ENCODE measurements at places on chromosomes 4 and X. TPM values are rescaled to one million over a fixed set of nuclear protein-coding genes. Genes with fewer than 3 reads are reported as not detected.

The GLUD2 gene
- total RNA-seq: 2.9 TPM

The AFM gene
- total RNA-seq: not detected

The UGT2B11 gene
- total RNA-seq: not detected

The CDS1 gene
- not detected for total RNA-seq

The SSX1 gene
- total RNA-seq: not detected

The GYPA gene
- total RNA-seq: not detected

The RTL5 gene
- total RNA-seq: 0.25 TPM

DNA sequence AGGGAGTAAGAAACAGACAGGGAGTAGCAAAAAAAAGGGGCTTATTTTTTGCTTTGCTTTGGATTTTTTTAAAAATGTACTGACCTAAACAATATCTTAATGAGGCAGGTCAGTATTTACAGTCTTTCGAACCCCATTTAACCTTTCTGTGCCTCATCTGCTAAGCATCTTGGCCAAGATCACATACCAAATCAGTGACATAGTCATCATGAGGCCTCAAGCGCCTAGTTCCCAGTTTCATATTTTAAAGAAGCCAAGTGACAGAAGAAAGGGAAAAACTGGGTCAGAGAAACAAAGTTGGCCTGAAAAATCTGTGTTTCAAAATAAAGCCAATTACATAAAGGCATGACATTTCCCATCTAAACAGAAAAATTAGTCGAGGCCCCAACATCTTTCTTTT, 94.6 kb upstream of the WDR44 start:
- no peak for DNase-seq

DNA sequence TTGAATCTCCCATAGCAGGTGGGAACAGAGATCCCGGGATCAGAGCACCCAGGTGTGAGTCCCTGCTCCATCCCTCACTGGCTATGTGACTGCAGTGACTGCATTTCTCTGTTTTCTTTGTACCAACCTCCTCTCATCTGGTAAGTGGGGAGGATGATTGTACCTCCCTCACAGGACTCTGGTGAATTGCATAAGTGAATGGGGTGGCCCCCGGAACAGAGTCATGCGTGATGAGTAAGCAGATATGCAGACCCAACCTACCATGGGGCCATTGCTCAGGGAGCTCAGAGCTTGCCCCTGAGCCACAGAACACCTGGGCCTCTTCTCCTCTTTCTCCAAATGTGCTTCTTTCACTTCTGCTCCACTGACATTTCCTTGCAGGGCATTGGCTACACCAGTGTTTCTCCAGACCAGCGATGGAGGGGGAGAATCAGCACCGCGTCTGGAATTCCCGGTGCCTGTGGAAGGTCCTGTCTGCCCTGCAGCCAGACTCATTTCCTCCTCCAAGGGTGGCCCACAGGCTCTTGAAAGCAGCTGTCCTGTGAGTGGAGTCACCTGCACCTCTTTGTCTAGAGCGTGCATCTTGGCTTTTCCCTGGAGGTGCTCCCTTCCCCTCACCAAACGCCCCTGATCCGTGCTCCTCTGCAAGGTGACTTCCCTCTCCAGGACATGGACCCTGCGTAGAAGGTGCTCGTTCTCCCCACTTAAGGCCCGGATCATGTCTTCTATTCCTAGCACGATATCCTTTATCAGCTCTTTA, 30.0 kb downstream of the C4orf50 start:
- DNase-seq: no peak

DNA sequence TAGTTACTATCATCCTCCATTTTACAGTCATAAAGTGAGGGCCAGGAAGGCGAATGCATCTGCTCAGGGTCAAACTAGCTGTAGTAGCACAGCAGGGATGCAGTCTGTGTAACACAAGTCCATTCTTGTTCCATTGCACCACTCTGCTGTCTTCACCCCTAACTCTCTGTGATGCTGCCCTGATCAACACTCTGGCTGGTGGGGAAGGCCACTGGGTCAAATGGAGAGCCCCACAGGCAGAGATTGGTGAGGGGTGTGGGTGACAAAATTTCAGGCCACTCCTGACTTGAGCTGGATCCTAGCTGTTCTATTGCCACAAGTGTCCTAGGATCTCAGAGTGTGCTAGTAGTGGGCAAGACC, 136.5 kb downstream of the PJA1 start:
- no peak for DNase-seq

DNA sequence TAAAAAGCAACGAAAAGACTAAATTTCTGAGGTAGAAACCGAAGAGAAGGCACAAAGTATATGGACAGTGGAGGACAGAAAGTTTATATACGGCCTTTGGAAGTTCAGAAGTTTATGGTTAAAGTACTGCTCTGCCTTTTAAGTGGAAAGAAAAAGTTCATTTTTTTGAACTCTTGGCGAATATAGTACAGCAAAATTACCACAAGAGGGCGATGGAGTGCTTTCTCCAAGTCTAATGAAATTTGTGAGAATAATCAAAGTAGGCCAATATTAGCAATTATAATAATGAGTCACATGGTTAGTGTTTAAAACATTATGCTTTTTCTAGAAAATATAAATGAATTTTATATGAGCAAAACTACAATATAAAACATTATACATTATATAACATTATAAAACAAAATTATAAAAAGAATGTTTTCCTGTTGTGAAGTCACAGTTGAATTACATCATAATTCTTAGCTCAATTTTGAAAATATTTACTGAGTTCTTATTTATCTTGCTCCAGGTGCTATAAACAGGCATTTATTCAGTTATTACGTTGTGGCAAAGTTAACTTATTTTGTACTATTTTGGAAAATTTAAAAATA, 136.2 kb upstream of the BMPR1B start:
- DNase-seq: no peak

DNA sequence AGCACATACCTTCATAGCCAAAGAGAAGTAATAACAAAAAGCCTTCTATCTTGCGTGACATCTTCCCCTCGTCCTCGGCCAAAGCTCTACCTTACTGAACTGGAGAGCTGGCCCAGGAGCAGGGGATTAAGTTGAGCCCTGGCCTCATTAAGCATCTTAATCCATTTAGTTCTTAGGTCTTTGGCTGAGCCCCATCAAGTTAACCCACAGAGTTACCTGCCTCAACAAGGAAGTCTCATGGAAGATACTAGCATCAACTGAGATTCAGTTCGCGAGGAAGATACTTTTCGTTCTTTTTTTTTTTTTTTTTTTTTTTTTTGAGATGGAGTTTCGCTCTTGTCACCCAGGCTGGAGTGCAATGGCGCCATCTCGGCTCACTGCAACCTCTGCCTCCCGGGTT, at the start of gene RS1:
Gene RS1 (minus strand): TSS at position 101 of the 400 bp plus-strand sequence. CDS start 40 bp downstream, at position 61.
- no peak for DNase-seq

DNA sequence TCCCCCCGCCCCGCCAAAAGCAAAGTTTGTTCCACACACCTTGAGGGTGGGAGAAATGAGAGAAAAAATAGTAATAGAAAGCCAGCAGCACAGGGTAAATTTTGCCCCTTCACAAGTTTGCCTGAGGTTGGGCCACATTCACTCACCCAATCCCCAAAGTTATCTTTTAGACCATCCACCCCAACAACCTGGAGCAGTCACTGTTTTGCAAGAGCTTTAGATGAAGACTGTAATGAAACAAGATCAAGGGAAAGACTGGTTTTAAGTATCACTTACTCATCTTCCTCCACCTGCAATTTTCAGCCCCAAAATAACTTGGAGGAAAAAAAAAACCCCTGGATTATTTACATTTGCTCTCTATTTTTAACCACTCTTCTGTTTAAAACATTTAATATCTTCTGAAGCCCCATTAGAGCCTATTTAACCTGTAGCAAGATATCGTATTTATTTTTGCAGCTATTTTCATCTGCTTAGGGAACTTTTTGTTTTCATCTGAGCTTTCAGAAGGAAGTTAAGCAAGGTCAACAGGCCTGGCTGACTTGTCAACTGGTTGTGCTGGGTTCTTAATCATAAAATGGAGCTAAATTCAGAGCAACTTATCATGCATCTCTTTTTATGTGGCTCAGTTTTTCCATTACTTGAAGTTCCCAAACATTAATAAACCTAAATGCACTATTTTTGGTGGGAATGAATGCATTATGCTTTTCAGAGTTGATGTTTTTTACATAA, 24.6 kb upstream of the TBL1X start:
- no peak for DNase-seq

GRCh38 chr4:20393486-20394100, 141.9 kb downstream of the SLIT2 start:
- no peak for DNase-seq

GRCh38 chr4:82930848-82931755, 30.6 kb downstream of the THAP9 start:
- no peak for DNase-seq

DNA sequence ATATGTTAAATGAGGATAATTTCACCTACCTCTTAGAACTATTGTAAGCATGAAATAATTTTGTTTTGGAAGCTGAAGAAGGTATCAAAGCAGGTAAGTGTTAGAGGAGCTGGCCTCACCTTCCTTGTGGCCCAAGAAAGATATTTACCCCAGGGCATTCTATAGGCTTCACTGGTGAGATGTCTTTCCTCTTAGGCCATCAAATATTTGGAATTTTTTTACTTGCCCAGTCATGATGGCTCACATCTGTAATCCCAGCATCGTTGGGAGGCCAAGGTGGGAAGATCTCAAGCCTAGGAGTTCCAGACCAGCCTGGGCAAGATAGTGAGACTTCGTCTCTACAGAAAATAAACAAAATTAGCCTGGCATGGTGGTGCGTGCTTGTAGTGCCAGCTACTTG, 6.1 kb upstream of the SMS start:
- DNase-seq: no peak

DNA sequence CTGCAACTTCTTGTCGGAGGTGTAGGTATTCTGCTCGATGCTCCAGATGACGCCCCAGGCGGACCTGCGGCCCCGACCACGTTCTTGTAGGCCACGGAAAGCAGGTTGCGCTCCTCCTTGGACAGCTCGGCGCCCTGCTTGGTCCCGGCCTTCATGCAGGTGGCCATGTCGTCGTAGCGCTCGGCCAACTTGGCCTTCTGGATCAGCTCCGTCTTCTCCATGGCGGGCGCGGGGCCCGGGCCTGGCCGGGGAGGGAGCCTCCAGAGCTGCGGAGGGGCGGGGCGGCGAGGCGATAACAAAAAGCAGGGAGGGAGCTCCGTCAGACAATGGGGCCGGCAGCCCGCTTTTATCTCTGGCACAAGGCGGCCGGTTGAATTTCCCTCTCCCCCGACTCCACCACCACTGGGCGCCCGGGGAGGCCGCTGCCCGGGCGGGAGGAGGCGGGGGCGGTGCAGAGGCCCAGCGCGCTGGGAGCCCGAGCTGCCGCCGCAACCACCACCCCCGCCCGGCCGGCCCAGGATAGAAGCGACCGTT, 28.3 kb upstream of the DRP2 start:
- DNase-seq: no peak

DNA sequence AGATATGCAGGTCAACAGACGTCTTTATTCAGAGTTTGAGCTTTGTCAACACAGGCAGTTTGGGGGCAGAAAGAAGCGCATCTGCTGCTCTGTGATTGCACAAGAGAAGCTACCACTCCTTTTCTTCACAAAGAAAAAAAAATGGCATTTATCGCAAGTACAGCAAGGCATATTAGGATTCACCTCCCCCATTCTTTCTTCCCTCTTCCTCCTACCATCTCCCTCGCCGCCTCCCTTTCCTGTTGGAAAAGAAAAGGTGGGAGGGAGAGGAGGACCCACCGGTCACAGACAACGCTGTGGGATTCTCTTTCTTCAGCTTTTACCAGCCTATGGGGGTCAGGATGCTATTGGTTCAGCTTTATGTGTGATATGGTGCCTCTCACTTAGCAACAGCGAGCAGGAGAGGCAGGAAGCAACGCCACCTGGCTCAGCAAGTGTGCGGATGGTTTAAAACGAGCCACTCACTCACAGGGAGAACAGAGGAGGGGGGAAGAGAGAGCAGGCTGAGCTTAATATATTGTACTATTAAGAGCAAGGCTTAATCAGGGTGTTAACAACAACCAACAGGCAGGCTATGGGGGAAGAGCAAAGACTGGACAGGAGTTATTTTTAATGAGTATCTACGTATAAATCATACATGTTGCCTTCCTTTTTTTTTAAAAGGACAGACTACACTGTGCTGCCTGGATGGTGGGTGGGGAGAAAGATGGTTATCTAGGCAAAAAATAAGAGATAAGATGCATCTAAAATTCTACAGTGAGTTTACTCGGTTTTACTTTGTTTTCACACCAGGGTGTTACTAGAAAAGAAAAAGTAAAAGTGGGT, 104.7 kb downstream of the MAML3 start:
- peak; percentile 52 for DNase-seq

GRCh38 chrX:119605464-119606279, 552 bp downstream of the NKRF start:
- peak; percentile 23 for DNase-seq

GRCh38 chr4:161856711-161857326, 307.0 kb downstream of the FSTL5 start:
- DNase-seq: no peak

DNA sequence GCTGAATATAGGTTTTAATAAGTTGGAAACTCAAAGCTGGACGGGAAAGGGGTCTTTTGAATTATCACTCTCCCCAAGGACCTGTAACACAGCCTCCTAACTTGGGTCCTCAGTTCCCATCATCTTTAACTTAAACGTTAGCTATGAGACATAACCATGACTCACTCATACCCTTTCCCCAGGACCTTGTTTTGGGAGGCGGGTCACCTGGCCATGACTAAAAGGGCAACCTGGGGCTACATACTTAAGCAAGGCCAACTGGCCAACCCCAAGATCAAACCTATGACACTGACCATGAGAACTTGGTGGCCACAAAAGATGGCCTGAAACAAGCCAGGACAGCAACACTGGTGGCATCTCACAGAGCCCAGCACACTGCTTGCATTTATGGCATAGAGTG, 89.0 kb downstream of the SH3KBP1 start:
- no peak for DNase-seq

GRCh38 chr4:848803-849477, 23.0 kb upstream of the CPLX1 start:
- DNase-seq: no peak

GRCh38 chrX:32937043-32937442, 274.3 kb downstream of the DMD start:
- no peak for DNase-seq

- no peak for DNase-seq
Observed at GRCh38 chrX:93875621-93876282, 201.7 kb downstream of the FAM133A start.
